Activated naive CD4-positive, alpha-beta T cell treated with anti-CD3 and anti-CD28 coated beads, Interleukin-2, amount 50 U/mL, for 16 hours (primary cell): ENCODE measurements at places on chromosomes 6 and 20.
A peak's percentile ranks its signal among the peaks of the same experiment; 100 is the strongest.

- no peak for DNase-seq
These were observed 196.0 kb downstream of the BTBD3 start for GRCh38 chr20:12113468-12114371.

- no peak for DNase-seq
These were observed 58.2 kb upstream of the POLR1H start for GRCh38 chr6:30002871-30003270.

GRCh38 chr20:61120595-61121515, 131.2 kb upstream of the CDH4 start:
- DNase-seq: peak; percentile 16

GRCh38 chr6:156957931-156958547, 180.9 kb downstream of the ARID1B start:
- DNase-seq: no peak

DNA sequence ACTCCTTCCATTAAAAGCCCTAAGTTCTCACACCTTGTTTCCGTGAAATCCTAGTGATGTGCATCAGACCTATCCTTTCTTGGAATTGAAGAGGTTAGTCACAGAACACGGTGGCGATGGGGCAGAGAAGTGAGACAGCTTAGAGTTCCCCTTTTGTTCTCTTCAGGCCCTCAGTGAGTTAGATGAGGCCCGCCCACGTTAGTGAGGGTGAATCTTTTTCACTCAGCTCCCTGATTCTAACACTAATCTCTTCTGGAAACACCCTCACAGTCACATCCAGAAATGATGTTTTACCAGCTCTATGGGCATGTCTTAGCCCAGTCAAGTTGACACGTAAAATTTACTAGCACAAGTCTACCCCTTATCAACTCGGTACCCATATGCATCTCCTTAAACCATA, 172.7 kb upstream of the NOX3 start:
- peak; percentile 15 for DNase-seq

DNA sequence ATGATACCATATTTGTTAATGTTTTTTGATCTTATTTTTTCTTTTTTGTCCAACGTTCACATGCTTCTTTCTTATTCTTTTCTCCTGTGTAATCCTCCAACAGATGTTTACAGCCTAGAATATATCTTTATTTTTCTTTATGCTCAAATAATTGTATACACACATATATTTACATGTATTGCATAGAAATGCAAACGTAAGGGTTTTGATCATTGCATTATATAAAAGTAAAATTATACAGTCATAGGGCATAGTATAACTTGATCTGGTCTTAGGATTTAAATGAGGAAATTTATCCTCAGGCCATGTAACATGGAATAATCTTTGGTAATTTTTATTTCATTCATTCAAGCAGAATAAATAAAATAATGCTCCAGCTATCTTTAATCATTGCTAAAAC, 84.9 kb upstream of the EEF1E1 start:
- no peak for DNase-seq

DNA sequence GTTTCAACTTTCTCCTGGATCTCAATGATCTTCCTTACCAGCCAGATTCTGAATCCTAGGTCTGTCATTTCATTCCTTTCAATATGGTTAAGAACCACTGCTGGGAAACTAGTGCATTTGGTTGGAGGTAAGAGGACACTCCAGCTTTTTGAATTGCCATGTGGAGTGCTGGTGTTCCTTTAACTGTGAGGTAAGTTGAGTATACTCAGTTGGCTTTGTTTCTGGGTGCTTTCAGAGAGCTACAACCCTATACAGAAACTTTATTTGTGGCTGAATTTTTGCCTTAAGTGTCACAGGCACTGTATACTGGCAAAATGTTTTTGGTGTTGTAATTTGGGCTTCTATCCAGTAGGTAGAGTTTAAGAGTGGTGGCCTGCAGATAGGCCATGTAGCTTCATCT, 175.8 kb downstream of the TBC1D32 start:
- DNase-seq: no peak

- DNase-seq: no peak
These were observed 203.4 kb downstream of the TTLL2 start for GRCh38 chr6:167528239-167528638.

GRCh38 chr6:144248476-144249301, 36.4 kb upstream of the UTRN start:
- no peak for DNase-seq

DNA sequence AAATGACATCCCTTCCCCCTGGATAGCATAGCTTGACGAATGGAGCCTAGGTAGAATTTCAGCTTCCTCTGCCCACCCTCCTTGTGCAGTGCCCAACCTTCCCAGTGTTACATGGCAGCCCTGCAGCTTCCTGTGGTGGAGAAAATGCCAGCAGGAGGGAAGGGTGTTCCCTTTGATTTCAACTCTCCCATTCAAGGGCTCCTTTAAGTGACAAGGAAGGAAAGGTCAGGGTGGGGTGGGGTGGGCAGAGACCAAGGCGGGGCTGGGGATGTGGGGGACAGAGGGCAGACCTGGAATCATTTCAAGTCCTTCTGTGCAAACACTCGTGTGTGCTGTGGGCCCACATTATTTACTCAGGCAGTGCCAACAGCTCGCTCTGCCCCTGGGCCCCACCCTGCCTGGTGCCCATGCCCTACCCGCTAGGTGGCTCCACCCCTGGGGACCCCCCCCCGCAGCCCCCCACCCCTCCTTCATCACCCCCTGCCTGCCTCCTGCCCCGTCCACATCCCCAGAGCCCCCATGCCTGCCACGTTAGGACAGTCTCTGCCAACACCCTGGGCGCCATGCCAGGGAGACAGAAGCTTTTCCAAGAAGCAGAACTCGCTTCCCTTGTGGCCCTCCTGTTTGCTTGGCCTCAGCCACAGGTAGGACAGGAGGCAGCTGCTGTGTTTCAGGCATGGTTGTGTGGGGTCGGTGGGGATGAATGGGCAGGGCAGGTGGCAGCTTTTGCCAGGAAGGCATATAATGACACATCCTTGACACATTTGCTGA, 9.4 kb downstream of the SPDEF start:
- DNase-seq: no peak

- DNase-seq: no peak
These were observed 35.6 kb upstream of the SLCO4A1 start for GRCh38 chr20:62606551-62607201.

DNA sequence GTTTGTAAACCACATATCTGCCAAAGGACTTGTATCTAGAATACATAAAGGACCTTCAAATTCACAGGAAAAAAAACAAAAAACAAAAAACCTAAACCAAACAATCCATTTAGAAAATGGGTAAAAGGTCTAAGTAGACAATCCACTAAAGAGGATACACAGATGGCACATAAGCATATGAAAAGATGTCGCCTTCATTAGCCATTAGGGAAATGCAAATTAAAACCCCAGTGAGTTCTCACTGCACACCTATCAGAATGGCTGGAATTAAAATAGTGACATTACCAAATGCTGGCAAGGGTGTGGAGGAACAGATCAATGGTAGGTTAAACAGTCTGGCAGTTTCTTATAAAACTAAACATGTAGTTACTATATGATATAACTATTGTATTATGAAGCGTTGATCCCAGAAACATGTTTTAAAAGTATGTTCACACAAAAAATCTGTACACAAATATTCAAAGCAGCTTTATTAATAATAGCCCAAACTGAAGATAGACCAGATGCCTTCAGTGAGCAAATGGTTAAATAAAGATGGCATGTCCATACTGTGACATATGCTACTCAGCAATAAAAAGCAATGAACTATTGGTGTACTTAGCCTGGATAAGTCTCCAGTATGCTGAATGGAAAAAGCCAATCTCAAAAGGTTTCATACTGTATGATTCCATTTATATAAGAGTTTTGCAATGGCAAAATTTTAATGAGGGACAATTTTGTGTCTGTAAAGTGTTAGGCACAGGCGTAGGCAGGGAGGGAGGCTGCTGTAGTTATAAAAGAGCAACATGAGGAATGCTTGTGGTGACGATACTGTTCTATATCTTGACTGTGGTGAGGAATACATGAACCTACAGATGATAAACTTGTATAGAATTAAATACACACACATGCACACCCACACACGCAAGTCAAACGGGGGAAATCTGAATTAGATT, 43.9 kb downstream of the PLCB1 start:
- DNase-seq: no peak

DNA sequence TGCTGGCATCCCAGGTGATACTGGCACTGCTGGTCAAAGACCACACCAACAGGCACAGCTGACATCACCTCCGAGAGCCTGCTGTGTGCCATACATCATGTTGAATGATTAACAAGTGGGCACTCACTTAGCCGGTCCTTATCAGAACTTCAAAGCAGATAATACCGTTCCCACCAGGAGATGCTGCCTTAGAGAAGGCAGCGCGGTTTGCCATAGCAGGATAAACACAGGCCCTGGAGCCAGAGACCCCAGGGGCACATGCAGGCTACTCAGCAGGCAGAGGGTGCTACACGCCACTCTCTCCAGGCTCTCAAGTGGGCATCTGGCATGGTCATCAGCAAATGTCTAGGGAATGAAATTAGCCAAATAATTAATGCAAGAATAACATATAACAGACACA, 86.5 kb upstream of the CST7 start:
- no peak for DNase-seq

DNA sequence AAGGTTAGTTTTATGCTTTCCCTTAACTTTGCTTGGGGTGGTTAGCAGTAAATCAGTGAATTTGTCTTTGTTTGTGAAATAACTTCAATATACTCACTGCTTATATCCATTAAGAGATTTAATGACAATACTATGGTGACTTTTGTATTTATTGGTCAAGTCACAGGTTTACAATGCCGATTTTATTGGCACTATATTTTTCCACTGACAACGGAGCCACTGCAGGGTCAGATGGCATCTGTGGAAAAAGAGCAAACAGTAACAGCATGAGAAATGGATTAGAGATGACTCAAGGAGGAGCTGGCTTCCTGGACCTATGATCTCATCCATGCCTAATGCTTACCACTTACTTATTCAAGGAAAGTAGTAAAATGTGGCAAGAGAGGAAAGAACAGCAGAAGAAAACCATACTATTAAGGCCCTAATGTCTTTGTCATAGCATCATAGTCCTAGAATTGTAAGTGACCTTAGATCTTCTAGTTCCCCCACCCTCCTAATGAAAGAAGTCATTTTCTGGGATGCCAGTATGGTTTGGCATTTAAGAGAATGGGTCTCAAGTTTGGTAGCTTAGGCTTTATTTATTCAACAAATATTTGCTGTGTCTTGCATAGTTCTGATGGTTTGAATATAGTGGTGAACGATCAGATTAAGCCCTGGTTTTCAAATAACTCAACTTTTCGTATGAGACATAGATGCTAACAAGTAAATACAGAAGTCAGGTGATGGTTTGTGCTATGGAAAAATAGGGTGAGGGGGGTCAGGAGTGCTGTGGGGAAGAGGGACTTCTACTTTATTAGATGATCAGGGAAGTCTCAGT, 18.5 kb downstream of the RNF144B start:
- no peak for DNase-seq

GRCh38 chr20:48012401-48012974, 227.2 kb upstream of the SULF2 start:
- no peak for DNase-seq

DNA sequence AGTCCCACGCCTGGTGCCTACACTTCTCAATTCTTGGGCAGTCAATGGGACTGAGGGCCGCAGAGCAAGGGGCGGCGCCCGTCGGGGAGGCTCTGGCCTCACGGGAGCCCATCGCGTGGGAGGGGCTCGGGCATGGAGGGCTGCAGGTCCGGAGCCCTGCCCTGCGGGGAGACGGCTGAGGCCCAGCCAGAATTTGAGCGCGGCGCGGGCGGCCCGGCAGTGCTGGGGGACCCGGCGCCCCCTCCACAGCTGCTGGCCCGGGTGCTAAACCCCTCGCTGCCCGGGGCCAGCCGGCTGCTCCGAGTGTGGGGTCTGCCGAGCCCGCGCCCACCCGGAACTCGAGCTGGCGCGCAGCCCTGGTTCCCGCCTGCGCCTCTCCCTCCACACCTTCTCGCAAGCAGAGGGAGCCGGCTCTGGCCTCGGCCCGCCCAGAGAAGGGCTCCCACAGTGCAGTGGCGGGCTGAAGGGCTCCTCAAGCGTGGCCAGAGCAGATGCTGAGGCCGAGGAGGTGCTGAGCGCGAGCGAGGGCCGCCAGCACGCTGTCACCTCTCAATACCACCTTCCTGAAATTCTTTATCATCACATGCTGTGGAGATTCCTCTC, 58.5 kb downstream of the BAK1 start:
- no peak for DNase-seq

GRCh38 chr20:54291339-54292010, 83.6 kb downstream of the PFDN4 start:
- no peak for DNase-seq

- DNase-seq: no peak
These were observed 17.2 kb upstream of the NCR2 start for GRCh38 chr6:41318261-41318653.

GRCh38 chr20:38197217-38197616, 32.1 kb upstream of the TGM2 start:
- no peak for DNase-seq

GRCh38 chr6:170480050-170480692, 72.9 kb downstream of the PSMB1 start:
- no peak for DNase-seq

GRCh38 chr6:71040043-71040442, 83.2 kb upstream of the B3GAT2 start:
- no peak for DNase-seq
